ENCODE measurements at places on chromosomes 11 and 22.

DNA sequence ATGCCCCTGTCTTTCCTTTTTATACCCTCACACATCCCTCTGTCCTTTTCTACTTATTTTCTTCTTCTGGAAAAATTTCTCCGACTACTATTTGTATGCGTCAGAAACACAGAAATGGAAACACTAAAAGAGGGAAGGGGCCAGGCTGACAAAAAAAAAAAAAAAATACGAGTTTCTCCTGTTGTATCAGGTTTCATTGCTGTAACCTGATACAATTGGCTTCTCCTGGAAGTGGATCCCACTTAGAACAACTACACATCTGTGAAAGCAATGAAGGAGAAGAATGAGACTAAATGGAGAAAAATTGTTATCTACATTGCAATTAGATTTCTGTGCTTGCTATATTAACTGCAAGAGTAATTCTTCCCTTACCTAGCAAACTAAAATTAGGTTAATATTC, 393.9 kb downstream of the GUCY1A2 start:
- H3K4me3 ChIP-seq, result no peak overlapping the region
- no peak overlapping the region for H3K27ac ChIP-seq
- DNase-seq, result no peak
- H3K36me3 ChIP-seq, result no peaks in the 10 kb centered on the region
- H3K27me3 ChIP-seq, result no peaks in the 10 kb centered on the region

DNA sequence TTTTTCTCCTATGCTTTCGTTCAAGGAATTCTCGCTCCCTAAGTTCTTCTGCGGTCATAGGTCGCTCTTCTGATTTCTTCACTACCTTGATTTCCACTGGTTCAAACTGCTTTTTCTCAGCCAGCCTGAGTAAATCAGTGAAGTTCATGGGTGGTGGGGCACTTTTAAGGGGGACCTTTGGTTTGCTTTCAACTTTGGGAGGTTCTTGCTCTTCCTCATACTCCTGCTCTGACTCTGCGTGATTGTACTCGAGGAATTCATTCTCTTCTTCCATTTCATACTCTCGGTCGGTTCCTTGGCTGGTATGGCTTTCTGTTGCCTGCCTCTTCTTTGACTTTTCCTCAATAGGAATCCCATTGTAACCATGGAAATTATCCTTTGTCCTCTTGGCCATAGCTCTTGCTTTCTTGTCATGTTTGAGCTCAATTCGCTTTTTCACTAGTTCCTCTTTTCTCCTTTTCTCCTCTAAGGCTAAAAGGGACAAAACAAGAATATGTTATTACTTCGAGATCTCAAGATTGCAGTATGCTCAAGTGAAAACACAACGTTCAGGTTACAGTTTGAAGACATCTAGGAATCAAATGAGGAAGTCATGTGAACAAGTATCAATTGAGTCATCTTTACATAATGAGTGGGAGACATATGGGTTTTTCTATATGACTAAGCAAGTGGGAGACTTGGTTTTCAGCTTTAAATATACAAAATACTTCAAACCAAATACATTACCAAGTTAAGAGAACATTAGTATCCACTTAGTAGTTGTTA, 16.2 kb downstream of the MISFA start:
- H3K36me3 ChIP-seq, result no peaks in the 10 kb centered on the region
- H3K27ac ChIP-seq, result no peak overlapping the region
- H3K4me3 ChIP-seq, result no peak overlapping the region
- H3K27me3 ChIP-seq, result no peaks in the 10 kb centered on the region
- H3K4me1 ChIP-seq, result no peaks in the 10 kb centered on the region
- DNase-seq, result no peak

GRCh38 chr11:36126678-36127077, 162.5 kb downstream of the COMMD9 start:
- H3K27me3 ChIP-seq, result no peaks in the 10 kb centered on the region
- H3K36me3 ChIP-seq, result no peaks in the 10 kb centered on the region
- DNase-seq, result no peak
- H3K27ac ChIP-seq, result no peak overlapping the region
- no peaks in the 10 kb centered on the region for H3K4me1 ChIP-seq

GRCh38 chr11:33471541-33471940, 214.4 kb downstream of the HIPK3 start:
- H3K27ac ChIP-seq, result no peak overlapping the region
- no peak overlapping the region for H3K4me3 ChIP-seq
- H3K36me3 ChIP-seq, result no peaks in the 10 kb centered on the region
- no peak for DNase-seq

DNA sequence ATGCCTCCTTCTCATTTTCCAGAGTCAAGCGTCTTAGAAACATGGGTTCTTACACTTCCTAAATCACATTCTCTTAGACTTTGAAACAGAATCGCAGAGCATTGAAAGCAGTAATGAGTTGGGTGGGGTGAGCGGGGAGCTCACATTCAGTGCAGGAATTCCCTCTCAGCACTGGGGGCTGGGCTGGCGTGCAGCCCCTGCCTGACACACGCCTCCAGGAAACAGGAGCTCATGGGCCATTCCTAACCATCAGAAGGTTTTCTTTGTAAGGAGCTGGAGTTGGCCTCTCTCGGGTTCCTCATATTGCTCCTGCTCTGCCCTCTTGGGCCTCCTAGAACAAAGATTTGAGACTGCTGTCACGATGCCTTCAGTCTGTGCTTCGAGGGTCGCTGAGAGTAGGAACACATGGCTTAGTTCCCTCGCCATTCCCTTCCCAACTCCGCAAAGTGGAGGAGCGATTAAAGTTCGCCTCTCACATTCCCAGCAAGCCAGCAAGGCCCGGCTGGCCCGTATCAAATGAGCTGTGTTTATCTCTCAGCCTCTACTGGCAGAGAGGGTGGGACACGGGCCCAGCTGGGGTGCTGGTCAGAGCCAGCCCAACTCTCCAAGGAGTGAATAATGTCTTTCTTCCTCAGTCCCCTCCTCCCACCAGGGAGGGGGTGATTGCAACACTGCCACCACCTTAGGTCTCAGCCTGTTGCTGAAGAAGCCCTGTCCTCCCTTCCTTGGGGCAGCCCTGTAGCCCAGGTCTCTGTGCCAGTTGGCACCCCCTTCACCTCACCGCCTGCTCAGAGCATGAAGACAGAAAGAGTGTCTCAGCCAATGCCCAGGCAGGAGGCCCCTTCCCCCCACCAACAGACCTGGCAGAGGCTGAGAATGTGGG, 10.4 kb downstream of the CHRDL2 start:
- DNase-seq, result peak; percentile 86
- peak overlapping the region; percentile 66 for H3K27ac ChIP-seq
- H3K4me1 ChIP-seq, result peaks cover 12% of the 10 kb centered on the region
- H3K36me3 ChIP-seq, result no peaks in the 10 kb centered on the region

GRCh38 chr11:11408436-11409221, 55.6 kb upstream of the CSNK2A3 start:
- no peaks in the 10 kb centered on the region for H3K36me3 ChIP-seq
- H3K4me3 ChIP-seq, result no peak overlapping the region
- peak overlapping the region; percentile 33 for H3K27ac ChIP-seq
- H3K27me3 ChIP-seq, result no peaks in the 10 kb centered on the region

- no peaks in the 10 kb centered on the region for H3K27me3 ChIP-seq
- no peaks in the 10 kb centered on the region for H3K36me3 ChIP-seq
- no peak overlapping the region for H3K27ac ChIP-seq
- H3K4me3 ChIP-seq, result no peak overlapping the region
- H3K4me1 ChIP-seq, result no peaks in the 10 kb centered on the region
- no peak for DNase-seq
Measured at GRCh38 chr11:116731097-116731761, 41.6 kb downstream of the BUD13 start.

DNA sequence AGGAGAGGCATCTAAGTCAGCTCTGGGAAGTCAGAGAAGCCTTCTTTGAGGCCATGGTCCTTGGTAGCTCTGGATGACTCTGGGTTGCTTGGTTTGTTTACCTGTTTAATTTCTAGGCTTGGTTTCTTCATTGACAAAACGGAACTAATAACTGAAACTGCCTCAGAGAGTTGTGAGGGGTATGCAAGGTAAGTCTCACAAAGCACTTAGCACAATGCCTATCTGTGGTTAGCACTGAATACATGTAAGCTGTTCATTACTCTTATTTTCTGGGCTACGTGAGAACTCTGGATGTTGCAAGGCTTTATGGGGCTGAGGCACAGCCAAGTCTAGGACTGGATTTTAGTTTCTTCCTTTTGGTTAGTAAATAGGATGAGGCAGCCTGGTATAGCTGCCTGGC, 225.8 kb upstream of the NCAM1 start:
- H3K27ac ChIP-seq, result no peak overlapping the region
- H3K27me3 ChIP-seq, result no peaks in the 10 kb centered on the region
- H3K4me1 ChIP-seq, result no peaks in the 10 kb centered on the region

DNA sequence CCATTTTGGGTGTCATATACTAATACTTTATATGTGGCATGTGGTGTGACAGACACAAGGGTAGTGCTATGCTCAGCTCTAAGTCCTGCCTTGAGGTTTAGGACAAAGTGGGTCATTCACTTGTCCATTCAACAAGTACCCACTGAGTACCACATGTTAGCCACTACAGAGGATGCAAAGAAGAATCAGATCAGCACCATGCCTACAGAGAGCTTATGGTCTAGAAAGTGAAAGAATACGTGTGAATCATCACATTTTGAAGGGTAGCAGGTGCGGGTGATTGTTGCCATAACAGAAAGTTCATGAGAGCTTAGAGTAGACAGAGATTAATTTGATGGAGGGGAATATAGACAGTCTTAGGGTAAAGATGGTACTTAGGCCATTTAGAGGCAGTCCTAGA, 18.3 kb downstream of the CLMP start:
- peak overlapping the region; percentile 2 for H3K27ac ChIP-seq
- no peaks in the 10 kb centered on the region for H3K36me3 ChIP-seq
- peaks cover 13% of the 10 kb centered on the region for H3K4me1 ChIP-seq
- H3K4me3 ChIP-seq, result no peak overlapping the region
- DNase-seq, result no peak

DNA sequence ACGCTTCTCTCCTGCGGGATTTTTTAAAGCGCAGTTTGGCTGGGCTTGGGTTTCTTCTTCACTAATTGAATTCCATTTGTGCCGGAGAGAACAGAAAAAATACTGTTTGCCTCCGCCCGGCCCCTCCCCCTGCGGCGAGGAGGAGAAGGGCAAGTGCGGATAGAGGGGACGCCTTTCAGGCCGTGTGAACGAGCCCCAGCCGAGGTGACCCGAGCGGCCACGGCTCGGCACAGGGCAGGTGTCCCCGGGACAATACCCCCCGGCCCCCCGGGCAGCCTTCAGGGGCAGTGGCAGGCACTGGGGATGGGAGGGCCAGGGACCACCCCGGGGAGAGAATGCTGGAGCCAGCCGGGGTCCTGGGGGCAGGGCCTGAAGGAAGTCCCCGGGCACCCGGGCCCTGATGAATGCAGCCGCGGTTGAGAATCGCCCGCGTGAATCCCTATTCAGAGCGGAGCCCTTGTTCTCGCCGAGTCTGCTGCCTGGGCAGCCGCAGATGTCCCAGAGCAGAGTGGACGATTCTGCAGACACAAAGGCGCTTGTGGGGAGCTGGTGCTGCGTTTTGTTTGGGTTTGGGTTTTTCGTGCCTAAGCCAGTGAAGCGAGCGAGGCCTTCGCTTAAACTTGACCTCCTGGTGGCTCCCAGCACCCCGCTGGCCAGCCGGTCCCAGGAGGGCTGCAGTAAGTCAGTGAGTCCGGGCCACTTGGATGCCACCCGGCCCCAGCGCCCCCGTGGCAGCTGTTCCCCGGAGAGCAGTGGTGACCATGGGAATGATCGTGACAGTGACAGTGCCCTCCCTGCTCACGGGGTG, 96.0 kb downstream of the WNT7B start:
- H3K4me1 ChIP-seq, result peaks cover 4% of the 10 kb centered on the region
- H3K36me3 ChIP-seq, result no peaks in the 10 kb centered on the region
- no peaks in the 10 kb centered on the region for H3K27me3 ChIP-seq
- H3K27ac ChIP-seq, result no peak overlapping the region
- no peak overlapping the region for H3K4me3 ChIP-seq
- no peak for DNase-seq

GRCh38 chr22:26124991-26125725, 44.1 kb upstream of the SEZ6L start:
- no peaks in the 10 kb centered on the region for H3K36me3 ChIP-seq
- H3K27ac ChIP-seq, result no peak overlapping the region
- H3K27me3 ChIP-seq, result no peaks in the 10 kb centered on the region
- DNase-seq, result no peak

- no peaks in the 10 kb centered on the region for H3K36me3 ChIP-seq
- no peaks in the 10 kb centered on the region for H3K27me3 ChIP-seq
- H3K27ac ChIP-seq, result no peak overlapping the region
- peak overlapping the region; percentile 34 for H3K4me3 ChIP-seq
Measured at GRCh38 chr11:64000026-64000739, 13.9 kb downstream of the OTUB1 start.

GRCh38 chr11:61023086-61023965, 51.8 kb downstream of the CD6 start:
- H3K4me1 ChIP-seq, result no peaks in the 10 kb centered on the region
- H3K27ac ChIP-seq, result no peak overlapping the region
- H3K4me3 ChIP-seq, result no peak overlapping the region
- H3K27me3 ChIP-seq, result no peaks in the 10 kb centered on the region

GRCh38 chr22:27792452-27793161, 8.9 kb downstream of the MN1 start:
- no peak overlapping the region for H3K4me3 ChIP-seq
- H3K27ac ChIP-seq, result no peak overlapping the region
- no peaks in the 10 kb centered on the region for H3K27me3 ChIP-seq
- no peaks in the 10 kb centered on the region for H3K4me1 ChIP-seq
- DNase-seq, result no peak

DNA sequence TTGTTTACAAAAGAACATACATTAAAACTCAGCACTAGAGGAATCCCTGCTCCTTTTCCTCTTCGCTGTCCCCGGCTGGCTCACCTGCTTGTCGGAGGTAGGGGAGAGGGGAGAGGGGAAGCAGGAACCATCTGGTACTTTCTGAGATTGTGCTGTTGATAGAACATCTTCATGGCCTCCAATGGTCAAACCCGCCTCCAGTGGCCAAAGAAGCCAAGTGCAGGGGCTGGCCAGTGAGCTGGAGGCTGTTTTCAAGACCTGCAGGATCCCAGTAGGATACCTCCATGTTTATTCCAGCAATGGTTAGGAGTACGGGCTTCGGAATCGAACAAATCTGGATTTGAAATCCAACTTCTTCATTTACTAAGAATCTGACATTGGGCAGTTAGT, 92.6 kb downstream of the PKNOX2 start:
- no peaks in the 10 kb centered on the region for H3K36me3 ChIP-seq
- no peak for DNase-seq
- no peaks in the 10 kb centered on the region for H3K27me3 ChIP-seq
- no peak overlapping the region for H3K27ac ChIP-seq

DNA sequence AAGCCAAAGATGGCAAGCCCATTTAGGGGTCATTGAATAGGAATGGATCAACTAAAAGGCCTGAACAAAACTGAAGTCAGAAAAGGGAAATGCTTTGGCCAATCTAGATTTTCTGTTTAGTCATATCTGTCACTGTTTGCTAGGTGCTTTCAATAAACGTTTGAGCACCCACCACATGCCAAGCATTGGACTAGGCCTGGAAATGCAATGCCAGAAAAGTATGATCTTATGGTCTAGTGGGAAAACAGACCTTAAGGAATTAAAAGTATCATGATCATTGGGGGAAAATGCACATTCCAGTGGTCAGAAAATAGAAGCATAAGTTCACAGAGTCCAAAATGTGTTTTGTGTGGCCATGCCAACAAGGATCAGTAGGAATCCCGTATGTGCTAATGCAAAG, 76.8 kb upstream of the BIRC3 start:
- H3K27me3 ChIP-seq, result no peaks in the 10 kb centered on the region
- H3K4me1 ChIP-seq, result no peaks in the 10 kb centered on the region
- no peak overlapping the region for H3K4me3 ChIP-seq
- no peaks in the 10 kb centered on the region for H3K36me3 ChIP-seq

- DNase-seq, result peak; percentile 17
- no peaks in the 10 kb centered on the region for H3K27me3 ChIP-seq
- H3K27ac ChIP-seq, result no peak overlapping the region
- no peak overlapping the region for H3K4me3 ChIP-seq
Measured at GRCh38 chr11:60900673-60901404, 5.5 kb downstream of the PRPF19 start.
